ENCODE measurements at places on chromosomes 16 and 17.

- no peak for DNase-seq
These were observed 4.2 kb upstream of the FBXL16 start for GRCh38 chr16:709566-710499.

DNA sequence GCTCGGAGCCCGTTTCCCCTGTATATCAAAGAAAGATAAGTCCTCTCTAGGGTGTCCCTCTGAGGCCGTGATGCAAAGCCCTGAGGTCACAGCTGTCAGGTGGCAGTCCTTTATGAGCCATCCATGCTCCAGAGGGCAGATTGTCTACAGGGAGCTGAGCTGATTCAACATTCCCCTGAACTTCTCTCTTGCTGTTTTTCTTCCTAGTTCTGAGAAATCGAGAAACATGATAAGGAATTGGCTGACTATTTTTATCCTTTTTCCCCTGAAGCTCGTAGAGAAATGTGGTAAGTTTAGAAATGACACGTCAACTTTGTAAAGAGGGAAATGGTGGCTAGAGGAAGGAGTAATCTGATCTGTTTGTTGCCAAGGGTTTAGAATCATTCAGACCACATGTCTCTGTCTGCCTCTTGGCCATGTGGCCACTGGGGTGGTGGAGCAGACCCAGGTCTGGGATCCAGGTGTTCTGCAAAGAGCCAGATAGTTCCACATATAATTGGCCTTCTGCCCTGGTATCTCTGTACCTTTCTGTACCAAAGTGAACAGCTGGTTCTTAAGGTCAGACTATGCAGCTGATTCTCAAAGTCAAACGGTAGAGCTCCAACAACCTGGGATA, 3.5 kb downstream of the CTNS start:
- peak; percentile 25 for DNase-seq

DNA sequence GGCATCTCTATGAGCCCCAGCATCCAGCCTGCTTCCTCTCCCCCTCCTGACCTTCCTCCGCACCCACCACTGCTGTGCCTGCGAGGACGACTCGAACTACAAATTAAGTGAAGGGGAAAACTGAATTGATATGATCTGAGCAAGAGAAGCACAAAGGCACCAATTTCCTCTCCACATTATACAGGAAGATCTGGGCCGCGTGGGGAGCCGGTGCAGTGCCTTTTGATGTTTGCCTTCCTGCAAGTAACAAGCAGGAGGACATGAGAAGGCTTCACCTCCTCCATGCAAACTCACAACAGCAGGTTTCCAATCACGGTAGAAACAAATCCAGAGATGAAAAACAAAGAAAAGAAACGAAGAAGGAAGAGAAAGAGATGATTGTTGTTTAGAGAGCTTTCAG, 57.8 kb upstream of the MMP2 start:
- DNase-seq = no peak

- DNase-seq = no peak
These were observed 8.5 kb downstream of the GAA start for GRCh38 chr17:80109713-80110446.

DNA sequence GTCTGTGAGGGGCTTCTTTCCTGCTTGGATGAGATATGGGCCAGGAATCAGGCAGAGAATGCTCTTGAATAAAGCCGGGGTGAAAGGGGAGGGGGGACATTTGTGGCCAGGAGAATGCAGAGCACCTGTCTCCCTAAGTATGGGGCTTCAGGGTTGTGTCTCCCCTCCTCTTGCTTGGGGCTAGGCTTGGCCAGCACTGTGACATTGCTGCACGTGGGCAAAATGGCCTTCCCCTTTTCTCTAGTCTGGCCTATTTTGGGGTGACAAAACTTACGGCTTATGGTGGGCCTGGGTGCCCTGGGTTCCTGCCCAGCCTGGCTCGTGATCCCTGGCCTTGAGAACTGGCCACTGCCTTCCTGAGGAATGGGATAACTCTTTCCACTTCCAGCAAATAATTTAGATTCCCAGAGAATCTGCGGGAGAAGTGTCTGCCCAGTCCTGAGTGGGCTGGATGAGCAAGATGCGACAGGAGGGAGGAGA, 5.6 kb downstream of the NFE2L1 start:
- no peak for DNase-seq

GRCh38 chr16:83066011-83066410, 439.2 kb downstream of the CDH13 start:
- no peak for DNase-seq

All from stimulated activated CD4-positive, alpha-beta T cell treated with anti-CD3 and anti-CD28 coated beads, TNF-alpha, amount 100 ng/mL, for 48 hours (primary cell).